Mesenteric fat pad (tissue), 1 donor: ENCODE measurements at places on chromosomes 3 and 15.

DNA sequence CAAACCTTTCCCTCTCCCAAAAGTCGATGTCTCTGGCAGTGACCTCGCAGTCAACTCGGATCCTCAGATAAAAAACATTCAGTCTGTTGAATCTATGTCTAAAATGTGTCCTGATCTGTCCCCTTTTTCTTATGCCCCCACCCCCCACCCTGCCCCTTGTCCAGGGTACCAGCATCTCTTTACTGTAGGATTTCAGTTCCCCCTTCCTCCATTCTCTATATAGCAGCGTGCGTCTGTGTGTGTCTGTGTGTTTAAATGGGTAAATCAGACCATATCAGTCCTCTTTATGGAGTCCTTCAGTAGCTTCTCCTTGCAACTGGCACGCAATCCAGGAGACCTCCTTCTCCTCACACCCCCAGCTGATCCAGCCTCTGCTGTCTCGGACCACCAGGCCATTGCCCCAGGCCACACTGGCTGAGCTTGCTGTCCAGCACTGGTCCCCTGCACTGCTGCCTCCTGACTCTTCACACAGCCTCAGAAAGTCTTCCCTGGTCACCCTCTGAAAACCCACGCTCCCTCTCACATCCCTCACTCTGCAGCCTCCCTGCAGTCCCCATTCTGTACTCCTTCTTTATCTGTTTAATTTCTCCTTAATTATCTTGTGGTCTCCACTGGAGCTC, 1.5 kb downstream of the LRRK1 start:
- peak; percentile 84 for DNase-seq

GRCh38 chr3:100106094-100106493, 8.2 kb downstream of the FILIP1L start:
- no peak for DNase-seq

DNA sequence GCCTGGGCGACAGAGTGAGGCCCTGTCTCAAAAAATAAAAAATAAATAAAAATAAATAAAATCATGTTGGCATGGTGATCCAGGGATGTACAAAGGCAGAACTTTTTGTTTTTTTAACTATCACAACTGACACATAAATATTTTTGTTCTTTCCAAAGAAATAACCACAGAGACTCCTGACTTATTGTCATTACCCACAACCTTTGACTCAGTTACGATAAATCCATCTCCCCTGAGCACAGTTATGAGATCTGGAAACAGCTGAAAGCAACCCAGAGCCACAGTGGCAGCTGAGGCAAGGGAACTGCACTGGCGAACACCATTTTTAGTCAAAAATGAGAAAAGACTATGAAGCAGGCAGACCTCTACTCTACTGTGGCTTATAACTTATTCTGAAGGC, 24.0 kb downstream of the OSBPL10 start:
- no peak for DNase-seq

GRCh38 chr3:128971421-128972100, 22.3 kb downstream of the CFAP92 start:
- DNase-seq, result no peak

GRCh38 chr3:14490255-14490654, 49.9 kb downstream of the GRIP2 start:
- no peak for DNase-seq

GRCh38 chr3:3109407-3110298, 521 bp downstream of the IL5RA start:
- no peak for DNase-seq

GRCh38 chr3:175238801-175239200, 379.7 kb downstream of the NAALADL2 start:
- no peak for DNase-seq

- peak; percentile 45 for DNase-seq
Observed at GRCh38 chr15:68379759-68380290, 52.1 kb downstream of the ITGA11 start.

DNA sequence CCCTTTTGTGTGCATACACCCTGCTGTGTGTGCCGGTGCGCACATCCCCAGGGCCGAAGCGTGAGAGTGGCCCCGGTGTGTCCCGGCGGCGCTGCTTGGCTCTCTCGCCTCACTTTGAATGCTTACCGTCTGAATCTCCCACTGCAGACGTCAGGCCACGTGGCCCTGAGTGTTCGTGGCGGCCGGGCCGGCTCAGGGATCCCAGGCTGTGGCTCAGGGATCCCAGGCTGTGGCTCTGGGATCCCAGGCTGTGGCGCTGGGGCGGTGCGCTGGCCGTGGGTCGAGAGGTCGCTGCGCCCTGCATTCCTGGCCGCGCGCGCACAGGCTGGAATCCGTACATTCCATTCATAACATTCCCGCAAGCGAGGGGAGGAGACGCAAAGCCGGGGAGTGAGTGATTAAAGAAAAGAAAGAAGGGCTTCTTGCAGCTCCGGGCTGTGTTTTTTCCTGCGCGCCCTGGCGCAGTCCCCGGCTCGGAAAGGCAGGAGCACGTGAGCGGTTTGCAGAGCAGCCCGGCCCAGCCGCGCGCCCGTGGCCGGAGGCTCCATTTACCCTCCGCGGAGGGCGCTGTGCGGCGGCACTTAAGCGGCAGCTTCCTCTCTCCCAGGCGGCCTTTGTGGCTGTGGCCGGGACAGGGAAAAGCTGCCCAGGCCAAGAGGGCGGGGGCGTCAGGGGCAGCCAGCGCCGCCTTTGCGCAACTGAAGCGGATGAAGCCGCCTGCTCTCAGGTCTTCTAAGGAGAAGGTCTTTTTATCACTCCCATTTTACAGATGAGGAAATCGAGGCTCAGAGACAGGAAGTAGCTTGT, 87.0 kb upstream of the ALDH1L1 start:
- no peak for DNase-seq

- no peak for DNase-seq
Observed at GRCh38 chr3:119161240-119161639, 12.2 kb upstream of the UPK1B start.

GRCh38 chr15:39592500-39592899, 11.6 kb downstream of the THBS1 start:
- no peak for DNase-seq
